Right lung (tissue), 10 donors: ENCODE measurements at places on chromosomes 16 and 17.

GRCh38 chr17:41967921-41968578 is 1.5 kb downstream of the CNP start:
- no peak for DNase-seq

DNA sequence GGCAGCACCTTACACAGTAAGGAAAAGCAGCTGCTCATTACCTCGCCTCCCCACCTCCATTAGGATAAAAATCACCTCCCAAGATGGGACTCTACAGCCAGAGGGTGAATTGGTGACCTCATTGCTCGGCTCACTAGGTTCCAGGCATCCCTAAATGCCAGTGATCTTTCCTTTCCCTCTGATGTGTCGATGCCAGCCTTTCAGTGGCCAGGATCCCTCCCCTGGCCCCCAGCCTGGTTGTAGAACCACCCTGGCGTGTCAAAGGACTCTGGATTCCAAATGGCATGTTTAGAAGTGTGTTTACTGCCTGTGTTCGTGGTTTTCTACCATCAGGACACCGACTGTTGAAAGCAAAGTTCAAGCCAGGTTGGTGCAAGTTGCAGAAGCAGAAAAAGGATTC is 72.1 kb upstream of the LYRM9 start:
- no peak for DNase-seq

GRCh38 chr17:50234581-50234980 is 33.1 kb upstream of the COL1A1 start:
- DNase-seq = no peak

DNA sequence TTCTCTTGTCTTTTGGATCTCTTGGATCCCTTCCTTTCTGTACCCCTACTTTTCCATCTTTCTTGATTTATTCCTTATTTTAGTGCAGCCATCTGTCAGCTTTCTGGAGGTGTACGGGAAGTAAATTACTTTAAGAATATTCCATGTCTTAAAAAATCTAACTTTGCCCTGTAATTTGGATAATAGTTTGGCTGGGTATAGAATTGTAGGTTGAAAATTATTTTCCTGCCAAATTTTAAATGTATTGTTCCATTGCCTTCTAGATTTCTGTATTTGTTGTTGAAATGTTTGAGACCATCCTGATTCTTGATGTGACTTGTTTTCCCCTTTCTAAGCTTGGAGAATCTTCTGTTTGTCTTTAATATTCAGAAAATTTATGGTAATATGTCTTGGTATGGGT is 2.1 kb downstream of the DDX19B start:
- DNase-seq = no peak

DNA sequence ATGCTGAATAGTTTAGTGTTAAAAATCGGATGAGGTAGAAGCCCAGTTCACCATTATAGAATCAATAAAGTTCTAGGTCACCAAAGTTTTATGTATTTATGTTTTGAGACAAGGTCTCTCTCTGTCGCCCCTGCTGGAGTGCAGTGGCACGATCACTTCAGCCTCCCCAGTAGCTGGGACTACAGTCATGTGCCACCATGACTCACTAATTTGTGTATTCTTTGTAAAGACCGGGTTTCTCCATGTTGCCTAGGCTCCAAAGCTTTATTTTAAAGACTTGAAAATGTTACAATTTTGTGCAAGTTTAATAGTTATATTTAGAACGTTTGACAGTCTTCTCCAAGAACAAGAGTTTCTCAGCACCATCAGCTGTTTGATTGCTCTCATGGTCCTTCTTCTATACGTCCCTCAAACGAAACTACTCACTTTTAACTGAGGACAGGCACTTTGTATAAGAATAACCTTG is 32.1 kb downstream of the NDE1 start:
- no peak for DNase-seq

- DNase-seq = no peak
Observed at GRCh38 chr17:73635101-73635817, 9.0 kb downstream of the SDK2 start.

DNA sequence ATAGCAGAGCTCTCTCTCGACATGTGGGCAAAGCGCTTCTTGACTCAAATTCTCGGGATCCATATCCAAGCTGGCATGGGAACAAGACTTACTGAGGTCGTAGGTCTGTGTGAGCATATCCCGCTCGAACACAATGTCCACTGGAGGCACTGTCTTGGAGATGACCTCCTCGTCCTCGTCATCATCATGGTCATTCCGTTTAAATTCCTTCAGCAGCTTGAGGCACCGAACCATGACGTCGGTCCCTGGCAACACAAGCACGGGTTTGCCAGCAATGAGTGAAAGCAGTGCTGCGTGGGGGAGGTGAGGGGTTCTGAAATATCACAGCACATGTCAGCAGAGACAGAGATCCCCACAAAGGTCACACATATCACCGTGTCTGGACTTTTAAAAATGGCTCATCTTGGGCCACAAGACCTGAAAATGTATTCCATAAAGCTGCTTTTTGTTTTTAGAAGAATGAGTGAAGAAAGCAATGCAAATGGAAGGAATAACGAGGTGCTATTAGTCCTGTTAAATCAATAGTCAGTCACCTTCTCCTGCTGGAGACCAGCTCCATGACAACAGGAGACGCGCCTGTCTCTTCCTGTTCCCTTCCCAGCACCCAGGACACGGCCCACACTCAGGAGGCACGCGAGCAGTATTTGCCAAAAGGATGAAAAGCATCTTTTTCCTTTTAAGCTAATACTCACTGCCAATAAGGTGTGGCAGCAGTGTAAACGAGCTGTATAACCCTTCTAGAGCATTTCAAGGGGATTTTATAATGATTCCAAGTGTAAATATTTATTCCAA is 37.9 kb downstream of the GTF3C1 start:
- no peak for DNase-seq

DNA sequence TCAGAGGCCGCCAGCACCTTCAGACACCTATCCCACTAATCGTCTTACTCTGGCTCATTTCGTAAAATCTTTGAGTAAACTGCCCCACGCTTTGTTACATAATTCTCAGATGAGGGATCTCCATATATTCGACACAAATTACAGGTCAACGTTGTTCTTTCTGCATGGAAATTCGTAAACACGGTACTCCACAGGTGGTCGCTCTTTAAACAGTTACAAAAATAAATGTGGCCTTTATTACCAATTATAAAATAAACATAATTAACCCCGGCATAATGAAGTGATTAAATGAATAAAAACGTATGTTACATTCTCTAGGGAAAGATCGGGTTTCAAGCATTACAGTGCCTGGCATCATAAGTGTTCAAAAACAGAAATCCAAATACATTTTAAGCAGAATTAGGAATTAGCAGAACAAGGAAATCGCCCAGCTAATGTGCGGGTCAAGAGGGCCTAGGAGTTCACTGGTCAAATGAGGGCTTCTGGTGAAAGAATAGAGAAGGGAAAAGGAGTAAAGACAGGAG is 943 bp upstream of the PIP4K2B start:
- DNase-seq = no peak

DNA sequence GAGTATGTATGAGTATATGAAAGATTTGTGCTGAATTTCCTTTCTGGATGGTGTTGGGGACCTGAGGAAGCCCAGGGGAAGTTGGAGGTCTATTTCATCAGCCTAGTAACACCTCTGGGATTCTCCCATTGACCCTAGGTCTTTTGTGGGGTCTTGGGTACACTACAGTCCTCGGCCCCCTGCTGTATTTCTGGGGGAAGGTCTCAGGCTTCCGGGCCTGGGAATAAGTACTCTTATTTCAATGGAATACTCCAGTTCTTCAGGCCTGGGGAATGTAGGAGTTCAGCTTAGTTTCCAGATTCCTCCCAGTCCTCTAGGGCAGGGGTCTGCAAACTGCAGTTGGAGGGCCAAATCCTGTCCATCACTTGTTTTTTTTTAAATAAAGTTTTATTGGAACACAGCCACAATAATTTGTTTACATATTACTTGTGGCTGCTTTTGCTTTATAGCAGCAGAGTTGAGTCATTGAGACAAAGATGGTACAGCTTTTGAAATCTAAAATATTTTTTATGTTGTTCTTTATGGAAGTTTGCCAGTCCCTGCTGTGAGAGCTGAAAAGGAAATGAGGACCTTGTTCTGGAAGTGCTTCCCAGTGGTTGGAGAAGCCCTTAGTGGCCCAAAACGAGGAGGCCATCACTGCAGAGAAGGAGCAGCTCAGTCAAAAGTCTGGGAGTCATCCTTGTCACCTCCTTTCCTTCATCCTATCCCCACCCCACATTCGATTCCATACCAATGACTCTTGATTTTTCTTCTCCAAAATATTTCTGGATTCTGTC is 142.5 kb upstream of the HS3ST2 start:
- DNase-seq = no peak
